ENCODE measurements at places on chromosomes 3 and 15.

- DNase-seq: no peak
These were observed 123.6 kb downstream of the SLC25A26 start for GRCh38 chr3:66344391-66344811.

- no peak for DNase-seq
These were observed 23.2 kb downstream of the LMCD1 start for GRCh38 chr3:8524656-8525399.

DNA sequence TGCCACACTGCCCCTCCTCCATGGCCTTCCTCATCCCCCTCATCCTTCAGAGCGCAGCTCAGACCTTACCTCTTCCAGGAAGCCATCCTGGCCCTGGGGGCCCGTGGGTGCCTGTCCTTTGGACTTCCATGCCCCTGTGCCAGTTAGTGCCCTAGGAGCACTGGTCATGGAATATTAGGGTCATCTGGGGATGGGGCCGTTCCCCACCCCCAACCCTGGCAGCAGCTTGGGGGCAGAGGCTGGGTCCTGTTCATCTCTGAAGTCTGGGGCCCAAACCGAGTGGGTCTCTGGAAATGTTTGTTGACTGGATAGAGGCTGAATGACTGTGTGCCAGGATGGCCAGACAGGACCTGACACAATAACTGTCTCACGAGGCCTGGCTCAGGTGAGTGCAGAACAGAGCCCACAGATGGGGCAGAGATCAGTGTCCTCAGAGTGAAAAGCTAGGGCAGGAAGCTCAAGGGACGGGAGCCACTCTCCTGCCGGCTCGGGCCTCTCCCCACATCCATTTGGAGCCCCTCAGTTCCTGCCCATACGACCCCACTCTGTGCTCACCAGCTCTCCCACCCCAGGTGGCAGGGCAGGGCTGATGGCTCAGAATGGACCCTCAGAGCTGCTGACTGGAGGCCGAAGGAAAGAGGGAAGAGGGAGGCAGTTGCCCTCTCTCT is 62.5 kb downstream of the TLE3 start:
- DNase-seq: no peak

- DNase-seq: no peak
These were observed 65.0 kb upstream of the ATP2B2 start for GRCh38 chr3:10570196-10570946.

GRCh38 chr3:189806171-189806951 is 175.2 kb downstream of the TP63 start:
- DNase-seq: no peak

GRCh38 chr3:65532215-65532614 is 506.5 kb downstream of the MAGI1 start:
- no peak for DNase-seq

DNA sequence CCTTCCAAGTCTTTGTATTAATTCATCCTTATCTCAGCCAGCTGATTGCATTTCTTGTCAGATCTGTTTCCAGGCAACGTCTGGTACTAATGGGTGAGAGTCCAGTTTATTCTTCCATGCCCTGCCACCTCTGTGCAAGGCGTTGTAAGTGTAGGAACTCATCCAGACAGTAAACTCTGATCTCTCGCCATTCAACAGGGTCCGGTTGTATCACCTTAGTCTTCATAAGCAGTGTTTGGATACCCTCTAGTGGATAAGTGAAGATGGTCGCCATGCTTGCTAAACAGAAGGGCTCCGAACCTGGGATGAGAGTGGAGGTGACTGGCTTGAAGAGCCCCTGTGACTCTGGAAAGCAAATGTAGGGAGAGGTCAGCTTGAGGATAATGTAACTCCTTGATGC is 51.6 kb upstream of the CMTM7 start:
- peak; percentile 22 for DNase-seq

DNA sequence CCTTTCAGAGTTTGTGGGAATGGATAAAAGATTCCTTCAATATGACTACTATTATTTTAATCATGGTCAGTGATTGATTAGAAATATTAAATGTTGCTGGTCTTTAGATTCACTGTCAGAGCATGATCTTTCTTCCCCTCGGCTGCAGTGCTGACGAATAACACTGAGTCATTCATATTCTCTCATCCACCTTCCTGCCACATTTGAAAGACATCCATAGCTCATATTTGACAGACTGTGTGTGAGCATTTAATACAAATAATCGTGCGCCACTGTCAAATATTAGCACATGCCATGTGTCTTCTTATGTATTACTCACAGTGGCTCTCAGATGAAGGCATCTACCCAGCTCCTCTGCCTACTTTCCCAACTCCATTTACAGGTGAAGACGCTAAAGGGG is 476.5 kb upstream of the TPRG1 start:
- no peak for DNase-seq

- DNase-seq: no peak
These were observed 52.3 kb upstream of the ADAMTS9 start for GRCh38 chr3:64739971-64740631.

DNA sequence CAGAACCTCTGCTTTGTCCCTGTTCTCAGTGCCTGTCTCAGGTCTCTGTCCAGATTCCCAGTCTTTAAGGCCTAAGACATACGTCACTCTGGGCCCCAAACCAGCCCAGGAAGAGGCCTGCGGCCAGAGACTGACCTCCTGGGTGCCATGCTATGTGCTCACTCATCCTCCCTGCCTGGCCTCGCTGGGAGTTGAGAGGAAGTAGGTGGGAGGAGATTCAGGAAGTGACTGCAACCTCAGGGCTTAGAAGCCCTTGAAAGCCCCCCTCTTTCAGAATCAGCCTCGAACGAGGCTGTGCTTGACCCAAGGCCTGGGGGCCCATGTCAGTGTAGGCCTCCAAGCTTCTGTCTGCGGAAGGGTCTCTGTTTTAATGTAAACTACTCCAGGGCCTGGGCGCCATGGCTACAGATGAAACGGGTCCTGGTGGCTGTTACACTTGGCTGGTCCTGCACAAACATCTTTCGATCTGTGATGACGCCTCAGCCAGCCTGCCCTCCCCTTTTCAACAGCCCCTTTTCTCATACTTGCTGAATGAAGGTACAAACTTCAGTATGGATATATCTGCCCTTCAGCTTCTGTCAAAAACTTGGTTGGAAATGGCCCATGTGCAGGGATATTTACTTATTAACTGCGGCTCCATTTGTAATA is 11.7 kb downstream of the RASGRF1 start:
- DNase-seq: no peak

DNA sequence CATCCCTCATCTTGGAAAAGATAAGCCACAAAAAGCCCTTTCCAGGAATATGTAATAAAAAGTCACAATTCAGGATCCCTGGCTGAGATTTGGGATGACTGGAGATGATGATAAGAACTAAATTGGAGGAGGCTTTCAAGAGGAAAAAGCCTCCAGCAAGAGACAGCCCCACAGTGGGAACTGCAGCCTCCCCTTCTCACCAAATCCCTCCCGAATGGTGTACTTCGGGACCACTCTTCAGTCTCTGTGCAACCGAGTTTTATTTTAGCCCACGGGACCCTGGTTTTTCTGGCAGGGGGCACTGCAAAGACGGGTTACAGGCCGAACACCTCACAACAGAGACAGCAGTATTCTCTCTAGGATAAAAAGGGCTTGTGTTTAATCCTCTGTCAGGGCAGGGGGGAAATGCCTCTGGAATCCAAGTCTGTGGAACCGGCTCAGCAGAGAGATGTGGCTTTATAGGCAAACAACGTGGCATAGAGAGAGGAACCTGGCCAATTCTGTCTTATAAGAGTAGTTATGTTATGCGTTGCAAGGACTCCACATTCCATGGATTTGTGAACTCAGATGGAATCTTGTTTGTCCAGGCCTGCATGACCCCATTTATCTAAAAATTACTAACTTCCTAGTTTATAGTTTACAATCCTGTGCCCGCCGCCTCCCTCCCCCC is 1.2 kb upstream of the LMCD1 start:
- DNase-seq: no peak

- DNase-seq: no peak
These were observed 181.6 kb downstream of the MEGF11 start for GRCh38 chr15:66071921-66072295.

DNA sequence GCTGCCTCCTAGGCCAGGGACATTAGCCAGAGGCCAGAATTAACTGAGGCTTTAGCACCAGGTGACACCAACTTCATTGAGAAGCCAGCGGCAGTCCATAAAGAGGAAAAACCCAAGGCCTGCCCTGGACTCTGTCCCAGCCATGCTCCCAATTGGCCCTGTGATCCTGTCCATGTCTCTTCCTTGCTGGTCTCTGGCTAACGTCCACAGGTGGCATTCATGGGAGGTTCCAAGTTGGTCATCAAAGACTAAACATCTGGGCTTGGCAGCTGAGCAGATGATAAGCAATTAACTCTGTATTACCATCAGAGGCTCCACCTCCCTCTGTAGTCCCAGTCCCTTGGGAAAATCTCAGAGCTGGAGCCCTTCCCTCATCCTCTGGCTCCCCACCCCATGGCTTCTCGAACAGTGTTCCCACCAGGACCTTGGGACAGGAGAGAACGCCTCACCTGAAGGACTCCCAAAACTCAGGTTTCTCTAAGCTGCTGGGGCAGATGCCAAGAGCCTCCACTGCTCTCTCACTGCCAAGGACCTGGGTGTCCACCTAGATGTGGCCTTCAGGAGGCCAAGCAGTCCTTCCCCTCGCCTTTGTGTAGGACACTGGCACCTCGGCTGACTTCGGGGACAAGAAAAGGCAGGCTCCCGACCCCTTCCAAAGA is 40.4 kb downstream of the GOLGA6A start:
- DNase-seq: no peak

GRCh38 chr3:4322635-4323034 is 19.5 kb downstream of the SETMAR start:
- no peak for DNase-seq

- DNase-seq: no peak
These were observed 129.0 kb downstream of the MYLK start for GRCh38 chr3:123755085-123755484.

DNA sequence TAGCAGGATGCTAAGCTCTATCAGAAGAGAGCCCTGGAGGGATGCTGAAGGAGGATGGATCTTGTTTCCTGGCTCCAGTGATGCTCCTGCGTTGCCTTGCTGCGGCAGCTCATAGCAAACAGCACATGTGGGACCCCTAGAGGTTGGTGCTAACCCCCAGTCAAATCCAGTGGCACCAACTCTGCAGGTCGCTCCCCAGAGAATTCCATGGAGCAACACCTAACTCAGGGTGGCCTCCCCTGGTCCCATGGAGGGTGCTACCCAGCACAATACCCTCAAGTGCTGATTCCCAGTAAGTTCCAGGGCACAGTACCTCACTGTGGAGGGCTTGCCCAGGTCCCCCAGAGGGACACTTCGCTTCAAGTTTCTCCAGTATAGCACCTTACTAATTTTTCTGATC is 231.2 kb downstream of the NEK10 start:
- DNase-seq: no peak

GRCh38 chr15:67835297-67836133 is 4.3 kb downstream of the RNU6-1 start:
- DNase-seq: no peak

GRCh38 chr3:110614186-110614585 is 457.4 kb upstream of the NECTIN3 start:
- no peak for DNase-seq

- DNase-seq: no peak
These were observed 45.1 kb upstream of the AMOTL2 start for GRCh38 chr3:134419214-134419959.

DNA sequence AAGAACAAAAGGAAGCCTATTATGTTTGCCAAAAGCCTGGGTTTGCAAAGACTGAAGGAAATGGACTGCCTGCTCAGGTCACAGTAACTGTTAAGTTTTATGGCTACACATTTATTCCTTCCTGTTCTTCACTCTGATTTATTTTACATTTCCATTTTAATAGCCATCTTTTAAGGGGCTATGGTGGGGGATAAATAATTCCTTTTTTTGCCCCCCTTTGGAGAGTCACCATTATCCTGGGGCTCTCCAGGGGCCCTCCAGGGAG is 53.5 kb upstream of the MYZAP start:
- no peak for DNase-seq

- no peak for DNase-seq
These were observed 232.1 kb downstream of the NECTIN3 start for GRCh38 chr3:111303760-111304159.

- DNase-seq: no peak
These were observed 7.5 kb upstream of the PHLDB2 start for GRCh38 chr3:111851511-111851954.

DNA sequence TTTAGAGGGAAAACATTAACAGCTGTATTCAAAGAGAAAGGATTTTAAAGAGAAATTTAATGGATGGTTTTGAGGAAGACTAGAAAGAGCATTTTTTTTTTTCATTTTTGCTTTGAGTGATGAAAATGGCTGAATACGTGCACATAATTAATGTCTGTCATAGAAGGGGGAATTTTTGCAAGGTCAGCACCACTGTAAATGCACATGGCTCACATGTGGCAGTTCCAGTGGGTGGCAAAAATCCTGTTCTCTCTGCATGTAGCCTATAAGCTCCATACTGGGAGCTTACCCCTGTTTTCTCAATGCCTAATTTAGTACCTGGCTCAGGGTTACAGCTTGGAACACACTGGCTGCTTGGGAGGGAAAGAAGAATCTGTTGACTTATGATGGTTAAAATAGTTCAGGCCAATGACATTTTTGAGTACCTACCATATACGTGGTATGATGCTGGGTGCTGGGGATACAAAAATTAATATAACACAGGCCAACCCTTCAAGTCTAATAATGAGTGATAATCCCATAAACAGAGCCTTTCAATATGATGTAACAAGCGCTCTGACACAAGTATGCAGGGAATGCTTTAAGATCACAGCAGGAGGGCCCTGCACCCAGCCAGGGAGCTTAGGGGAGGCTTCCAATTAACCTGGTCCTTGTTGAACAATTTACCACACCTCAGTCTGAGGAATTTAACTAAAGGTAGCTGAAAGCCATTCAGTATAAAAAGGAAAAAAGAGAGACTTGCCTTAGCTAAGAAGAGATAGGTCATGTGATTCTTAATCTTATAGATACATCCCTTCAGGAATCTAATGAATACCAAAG is 33.0 kb downstream of the HSPBAP1 start:
- no peak for DNase-seq

DNA sequence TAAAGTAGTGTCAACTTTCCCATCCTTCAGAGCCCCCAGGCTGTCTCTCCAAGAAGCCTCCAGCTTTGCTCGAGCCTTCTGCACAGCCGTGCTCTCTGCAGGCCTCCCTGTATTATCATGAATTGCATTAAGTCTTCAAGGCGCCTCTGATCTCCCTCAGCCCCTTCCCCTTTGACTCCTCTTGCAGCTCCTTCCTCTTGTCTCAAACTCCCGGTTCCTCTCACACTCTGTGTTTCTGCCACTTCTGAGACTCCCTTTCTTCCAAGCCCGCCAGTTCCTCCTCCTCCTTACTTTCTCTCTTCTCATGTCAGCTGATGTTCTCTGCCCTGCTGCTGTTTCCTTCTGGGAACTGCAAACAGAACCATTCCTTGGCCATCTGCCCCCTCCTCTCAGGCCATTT is 418.8 kb downstream of the EPHB1 start:
- DNase-seq: no peak

DNA sequence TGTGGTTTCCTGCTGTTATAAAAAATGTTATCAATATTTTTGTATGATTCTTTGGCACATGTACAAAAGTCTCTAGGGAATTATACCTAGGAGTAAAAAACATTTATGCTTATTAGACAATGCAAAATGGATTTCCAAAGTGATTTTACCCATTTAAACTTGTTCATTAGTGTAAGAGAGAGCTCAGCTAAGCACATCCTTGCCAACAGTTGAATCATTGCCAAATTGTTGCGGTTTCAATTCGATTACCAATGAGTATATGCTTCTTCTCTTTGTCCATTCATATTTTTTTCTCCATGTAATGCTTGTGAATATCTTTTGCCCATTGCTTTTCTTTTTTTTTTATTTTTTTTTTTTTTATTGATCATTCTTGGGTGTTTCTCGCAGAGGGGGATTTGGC is 17.2 kb downstream of the CASR start:
- peak; percentile 95 for DNase-seq

GRCh38 chr3:117059067-117059955 is 349.7 kb downstream of the TUSC7 start:
- peak; percentile 78 for DNase-seq
